ENCODE measurements at places on chromosomes 2 and 18. TPM values are rescaled to one million over a fixed set of nuclear protein-coding genes. Genes with fewer than 3 reads are reported as not detected.

UGT1A10 gene
- total RNA-seq: not detected

DNA sequence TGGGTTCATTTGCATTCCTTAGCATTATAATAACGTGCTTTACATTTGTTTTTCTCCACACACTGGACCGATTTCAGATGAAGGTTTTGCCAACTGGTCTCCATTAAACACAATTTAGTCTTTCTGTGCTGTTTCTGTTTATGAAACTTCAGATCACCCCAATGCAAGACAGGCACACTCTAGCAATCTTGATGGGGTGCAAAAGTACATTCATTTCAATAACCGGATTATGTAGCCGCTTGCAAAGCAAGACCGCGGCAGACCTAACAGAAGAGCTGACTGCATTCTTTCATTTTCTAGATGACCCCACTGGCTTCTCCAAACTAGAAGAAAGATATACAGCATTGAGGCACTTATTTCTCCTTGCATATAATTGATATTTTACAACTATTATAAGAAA is 301.5 kb downstream of the PIEZO2 start:
- DNase-seq: no peak

GRCh38 chr2:134190807-134191203 is 63.1 kb upstream of the MGAT5 start:
- DNase-seq: no peak

GRCh38 chr2:204591225-204591624 is 46.0 kb downstream of the PARD3B start:
- no peak for DNase-seq

EGR4 gene
- total RNA-seq: not detected

DNA sequence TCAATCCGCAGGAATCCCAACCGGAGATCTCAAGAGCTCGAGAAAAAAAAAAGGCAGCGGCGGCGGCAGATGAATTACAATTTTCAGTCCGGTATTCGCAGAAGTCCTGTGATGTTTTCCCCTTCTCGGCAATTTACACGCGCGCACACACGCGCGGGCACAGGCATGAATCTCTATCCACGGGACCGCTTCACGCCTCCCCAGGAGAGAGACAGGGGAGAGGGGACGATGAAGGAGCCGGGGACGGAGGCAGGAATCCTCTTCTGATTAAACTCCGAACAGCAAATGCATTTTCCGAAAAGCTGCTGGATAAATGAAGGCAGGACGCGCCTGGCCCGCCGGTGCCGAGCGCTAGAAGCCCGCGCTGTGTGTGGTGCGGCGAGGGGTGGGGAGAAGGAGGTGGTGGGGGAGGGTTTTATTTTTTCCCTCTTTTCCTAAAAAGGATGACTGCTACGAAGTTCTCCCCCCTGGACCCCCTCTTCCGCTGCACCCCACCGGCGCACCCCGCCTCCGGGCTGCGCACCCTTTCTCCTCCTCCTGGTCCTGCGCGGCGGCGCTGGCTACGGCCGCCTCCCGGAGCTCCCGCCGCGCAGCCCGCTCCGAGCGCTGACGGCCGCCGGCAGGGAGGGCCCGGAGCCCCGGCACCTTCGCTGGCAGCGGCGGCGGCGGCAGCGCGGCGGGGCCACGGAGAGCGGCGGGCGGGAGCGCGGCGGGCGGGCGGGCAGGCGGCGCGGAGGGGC is at the start of gene BCL2:
BCL2 (minus strand) TSS at position 387 of the 740 bp plus-strand sequence.
- peak; percentile 22 for DNase-seq

- no peak for DNase-seq
These were observed 7.4 kb downstream of the DYSF start for GRCh38 chr2:71460595-71461303.

GRCh38 chr2:105712166-105712915 is 32.4 kb upstream of the NCK2 start:
- DNase-seq: no peak

Measured in adrenal gland (tissue), 19 donors.